NCI-H1105 (cell line): ENCODE measurements at places on chromosomes 7 and 10.

DNA sequence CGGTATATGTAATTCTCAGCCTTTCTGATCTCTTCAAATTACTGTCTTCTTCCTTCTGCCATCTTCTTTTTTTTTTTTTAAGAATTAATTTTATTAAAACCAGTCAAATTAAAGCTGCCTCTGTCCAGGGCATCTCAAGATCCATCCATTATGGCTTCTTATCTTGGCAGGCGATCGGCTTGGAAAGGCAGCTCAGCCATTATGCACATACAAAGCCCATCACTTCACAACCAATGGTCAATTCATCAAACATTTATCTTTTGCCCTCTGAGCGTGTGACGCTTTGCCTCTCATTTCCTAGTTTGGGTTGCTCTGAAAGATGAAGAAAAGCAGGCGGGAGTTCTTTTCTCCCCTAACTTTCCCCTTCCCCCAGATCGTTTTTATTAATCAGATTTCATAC is 591.6 kb downstream of the LRMDA start:
- no peak for DNase-seq

DNA sequence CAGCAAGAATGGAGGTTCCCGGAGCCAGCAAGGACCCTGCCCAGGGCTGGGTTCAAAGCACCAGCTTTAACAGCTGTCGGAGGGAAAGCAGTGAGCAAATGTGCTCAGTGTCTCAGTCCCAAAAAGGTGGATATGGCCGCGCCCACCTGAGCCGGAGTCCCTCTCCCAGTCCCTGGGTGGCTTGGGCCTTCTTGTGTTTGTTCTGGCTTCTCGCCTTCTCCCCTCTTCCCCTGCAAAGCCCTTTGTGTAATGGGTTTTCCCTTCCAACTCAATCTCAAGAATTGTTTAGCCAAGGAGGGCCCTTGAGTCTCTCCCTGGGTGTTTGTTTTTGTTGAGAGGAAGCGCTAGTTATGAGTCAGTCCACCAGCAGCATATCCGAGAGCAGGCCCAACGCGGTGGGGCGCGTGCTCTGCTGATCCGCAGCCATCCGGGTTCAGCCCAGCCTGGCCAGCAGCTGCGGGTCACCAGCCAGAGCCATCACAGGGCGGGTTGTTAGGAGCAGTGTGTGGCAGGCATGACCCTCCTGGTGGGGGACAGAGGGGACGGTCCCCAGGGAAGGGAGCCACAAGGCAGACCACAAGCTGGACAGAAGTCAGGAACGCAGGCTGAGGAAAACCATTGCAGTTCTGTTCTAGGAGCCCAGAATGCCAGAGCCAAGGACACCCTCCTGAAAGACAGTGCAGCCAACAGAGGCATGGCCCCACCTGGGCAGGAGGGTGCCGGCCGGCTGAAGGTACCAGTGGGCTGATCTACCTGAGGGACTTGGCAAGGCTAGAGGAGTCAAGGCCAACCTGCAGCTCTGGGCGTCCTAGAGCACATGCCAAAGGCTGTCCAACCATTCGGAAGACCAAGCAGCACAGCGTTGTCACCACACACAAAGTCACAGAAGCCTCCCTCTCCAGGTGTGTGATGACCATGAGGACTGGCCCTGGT is 21.3 kb downstream of the CALML3 start:
- no peak for DNase-seq

DNA sequence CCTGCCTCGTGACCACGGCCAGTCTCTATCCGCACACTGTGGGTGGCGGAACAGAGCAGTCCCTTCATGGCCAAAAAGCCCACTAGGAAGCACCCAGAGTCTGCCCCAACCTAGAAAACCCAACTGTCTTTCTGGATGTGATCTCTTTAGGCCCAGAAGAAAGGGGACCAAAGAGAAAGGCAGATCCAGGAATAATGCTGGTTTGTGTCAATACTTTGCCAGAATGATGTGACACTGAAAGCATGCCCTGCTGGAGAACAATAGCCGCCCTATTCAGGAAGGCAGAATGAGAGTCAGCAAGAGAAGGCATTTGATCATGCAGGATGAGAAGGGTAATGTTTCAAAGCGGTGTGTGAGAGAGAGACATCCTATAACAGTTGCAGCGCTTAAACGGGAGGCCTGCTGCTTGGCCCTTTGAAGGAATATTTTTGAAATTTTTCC is 274.7 kb downstream of the USP6NL start:
- DNase-seq: no peak

DNA sequence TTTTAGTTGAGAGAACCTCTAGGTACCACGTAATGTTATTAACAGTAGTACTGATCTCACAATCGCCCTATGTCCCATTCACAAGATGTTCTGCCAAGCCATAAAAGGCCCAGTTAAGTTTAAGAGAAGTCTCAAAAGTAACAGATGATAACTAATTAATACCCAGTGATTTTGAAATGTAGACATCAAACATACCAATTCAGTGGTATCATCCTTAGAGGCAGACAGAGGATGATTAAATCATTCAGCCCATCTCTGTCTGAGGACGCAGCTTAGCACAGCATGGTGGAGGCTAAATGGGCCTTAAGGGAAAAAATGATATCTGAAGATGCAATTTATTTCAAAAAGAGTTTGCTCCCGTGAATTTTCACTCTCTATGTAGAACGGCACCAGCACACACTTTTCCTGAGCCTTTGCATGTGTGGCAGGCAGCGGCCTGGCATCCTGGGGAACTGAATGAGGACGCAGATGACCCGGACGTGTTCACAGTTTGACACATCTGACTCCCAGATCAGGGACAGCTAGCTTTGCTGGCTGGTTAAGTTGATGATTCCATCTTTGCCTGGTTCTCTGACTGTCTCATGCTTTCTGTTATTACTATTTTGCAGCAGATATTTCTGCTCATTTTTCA is 13.4 kb downstream of the EGFR start:
- DNase-seq: no peak
